GM23248 (cell line): ENCODE measurements at places on chromosomes 6 and 20. TPM values are rescaled to one million over a fixed set of nuclear protein-coding genes. Genes with fewer than 3 reads are reported as not detected.

SLC12A5 gene
- not detected in 2 replicates for total RNA-seq

FILIP1 gene
- under 0.01 and 0.13 TPM in 2 replicates for total RNA-seq

CD24 gene
- 1.4 and 2.8 TPM in 2 replicates for total RNA-seq

DNAAF9 gene
- 11.4 and 12.4 TPM in 2 replicates for total RNA-seq

OTOR gene
- not detected in 2 replicates for total RNA-seq

OR2B6 gene
- not detected in 2 replicates for total RNA-seq

MAP3K4 gene
- total RNA-seq, result 24.0 and 26.2 TPM in 2 replicates

DNA sequence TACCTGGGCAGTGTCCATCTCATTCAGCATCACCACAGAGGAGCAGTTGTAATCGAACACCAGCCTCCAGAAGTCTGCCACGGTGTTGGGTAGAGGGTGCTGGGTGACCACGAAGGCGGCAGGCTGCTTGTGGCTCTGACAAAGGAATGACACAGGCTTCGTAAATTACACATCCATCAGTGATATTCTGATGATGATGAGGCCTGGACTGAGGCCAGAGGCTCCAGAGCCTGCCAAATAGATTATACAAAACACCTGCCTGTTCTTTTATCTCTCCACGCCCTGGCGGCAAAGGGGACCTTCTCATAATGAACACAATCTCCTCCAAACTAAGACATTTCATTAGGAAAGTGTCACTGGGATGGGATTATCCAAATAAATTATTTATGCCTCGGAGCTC, 480.2 kb upstream of the CHD6 start:
- DNase-seq, result no peak

DNA sequence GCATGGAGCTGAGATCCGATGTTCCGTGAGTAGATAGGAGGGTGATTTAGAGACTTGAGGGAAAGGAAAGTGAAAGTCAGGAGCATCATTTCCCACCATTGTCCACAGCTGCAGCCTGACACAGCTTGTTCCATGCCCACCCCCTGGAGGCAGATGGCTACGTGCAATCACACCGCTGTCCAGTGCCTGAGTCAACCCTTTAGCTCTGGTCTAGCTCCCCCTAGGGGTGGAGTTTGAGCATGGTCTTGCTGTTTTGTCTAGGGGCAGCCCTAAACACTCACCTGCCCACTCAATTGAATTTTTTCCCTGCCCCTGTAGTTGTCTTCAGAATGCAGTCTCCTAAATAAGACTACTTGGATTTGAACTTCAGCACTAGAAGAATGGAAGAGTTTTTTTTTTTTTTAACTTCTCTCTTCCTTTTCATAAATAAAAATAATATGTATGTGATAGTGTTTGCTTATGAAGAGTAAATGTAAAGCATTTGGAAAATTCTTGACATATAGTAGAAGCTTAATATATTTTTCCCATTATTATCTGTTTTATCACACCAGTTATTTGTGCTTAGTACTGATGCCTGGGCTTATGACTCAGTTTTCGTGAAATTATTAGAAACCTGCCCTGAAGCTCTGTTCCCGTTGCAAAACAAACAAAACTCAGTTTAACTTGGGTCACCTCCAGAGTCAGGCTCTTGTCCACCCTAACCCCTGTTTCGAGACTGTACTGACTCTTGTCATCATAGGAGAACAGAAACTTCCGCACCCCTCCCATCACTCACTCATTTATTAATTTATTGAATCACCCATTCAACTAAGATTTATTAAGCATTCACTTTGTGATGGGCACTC, 814.8 kb downstream of the MAFB start:
- peak; percentile 90 for DNase-seq

DNA sequence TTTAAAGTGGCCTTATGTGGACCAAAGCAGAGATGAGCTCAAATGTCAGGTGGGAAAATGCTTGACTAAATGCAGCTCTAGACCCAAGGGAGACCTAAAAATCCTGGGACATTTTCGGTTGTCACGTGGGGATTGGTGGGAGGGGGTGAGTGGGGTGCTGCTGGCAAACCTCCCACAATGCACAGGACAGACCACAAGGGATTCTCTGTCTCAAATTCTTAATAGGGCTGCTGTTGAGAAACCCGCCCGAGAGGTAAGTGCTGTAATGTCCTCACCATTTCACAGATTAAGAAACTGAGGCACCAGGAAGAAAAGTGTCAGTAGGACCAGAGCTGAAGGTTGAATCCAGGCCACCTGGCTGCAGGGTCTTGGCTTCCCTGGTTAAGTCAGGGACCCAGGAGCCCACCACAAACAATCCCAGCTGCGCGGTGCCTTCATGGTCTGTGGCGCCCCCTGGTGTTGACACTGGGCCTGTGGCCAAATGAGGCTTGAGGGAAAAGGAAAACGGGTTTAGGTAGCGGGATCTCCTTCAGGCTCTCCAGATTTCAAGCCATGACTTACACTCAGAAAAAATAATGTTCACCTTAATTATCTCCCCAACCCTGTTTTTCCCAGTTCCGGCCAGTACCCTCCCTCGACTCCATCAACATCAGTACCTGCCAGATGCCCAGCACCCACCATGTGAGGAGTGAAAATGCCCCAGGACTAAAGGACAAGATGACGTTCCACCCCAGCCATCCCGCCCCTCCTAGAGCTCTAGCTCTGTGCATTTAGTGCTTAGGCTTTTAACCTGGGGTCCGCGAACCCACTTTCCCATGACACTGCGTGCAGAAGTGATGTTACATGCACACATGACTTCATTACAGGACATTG, 7.2 kb downstream of the HLA-G start:
- DNase-seq, result peak; percentile 51

- DNase-seq, result peak; percentile 41
These were observed 111.0 kb upstream of the TFAP2D start for GRCh38 chr6:50602292-50602691.

DNA sequence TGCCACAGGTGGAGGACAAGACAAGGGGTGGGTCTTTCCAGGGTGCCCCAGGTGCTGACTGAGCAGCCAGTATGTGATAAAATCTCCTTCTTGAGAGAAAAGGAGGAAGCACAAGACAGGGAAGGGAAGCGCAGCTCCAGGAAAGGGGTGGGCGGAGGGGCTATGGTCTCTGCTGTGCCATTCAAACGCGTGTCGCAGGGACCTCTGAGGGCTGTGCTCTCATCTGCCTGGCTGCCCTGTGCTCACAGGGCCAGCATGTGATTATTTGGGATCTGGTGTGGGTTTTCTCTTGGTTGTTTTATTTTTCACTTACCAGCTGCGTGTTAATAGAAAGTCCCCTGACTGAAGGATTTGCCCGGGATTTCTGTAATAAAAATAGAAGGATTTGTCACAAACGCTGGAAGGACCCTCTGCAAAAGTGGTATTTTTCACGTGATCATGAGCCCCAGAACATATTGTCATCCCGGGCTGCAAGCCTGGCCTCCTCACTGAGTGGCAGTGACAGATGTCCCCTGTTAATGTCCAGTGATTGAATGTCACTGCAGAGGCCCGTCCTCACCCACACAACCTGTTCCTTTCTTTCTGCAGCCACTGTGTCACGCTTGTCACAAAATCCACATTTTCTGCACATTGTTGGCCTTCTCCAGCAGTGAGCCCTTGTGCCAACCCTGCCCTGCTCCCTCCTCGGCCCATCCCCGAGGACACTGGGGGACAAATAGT, 35.0 kb upstream of the VSX1 start:
- DNase-seq, result no peak

- no peak for DNase-seq
These were observed 20.1 kb upstream of the ENPP5 start for GRCh38 chr6:46190889-46191288.

DNA sequence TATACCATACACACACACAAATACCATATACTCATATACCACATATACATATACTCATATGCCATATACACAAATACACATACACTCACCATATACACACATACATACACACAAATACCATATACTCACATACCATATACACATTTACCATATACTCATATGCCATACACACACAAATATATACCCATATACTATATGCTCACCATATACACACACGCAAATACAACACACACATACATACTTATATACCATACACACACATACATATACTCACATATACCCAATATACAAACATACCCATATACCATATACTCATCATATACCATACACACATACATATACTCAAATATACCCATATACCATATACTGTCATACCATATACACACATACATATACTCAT, 99.2 kb downstream of the ZMYND8 start:
- DNase-seq, result no peak

DNA sequence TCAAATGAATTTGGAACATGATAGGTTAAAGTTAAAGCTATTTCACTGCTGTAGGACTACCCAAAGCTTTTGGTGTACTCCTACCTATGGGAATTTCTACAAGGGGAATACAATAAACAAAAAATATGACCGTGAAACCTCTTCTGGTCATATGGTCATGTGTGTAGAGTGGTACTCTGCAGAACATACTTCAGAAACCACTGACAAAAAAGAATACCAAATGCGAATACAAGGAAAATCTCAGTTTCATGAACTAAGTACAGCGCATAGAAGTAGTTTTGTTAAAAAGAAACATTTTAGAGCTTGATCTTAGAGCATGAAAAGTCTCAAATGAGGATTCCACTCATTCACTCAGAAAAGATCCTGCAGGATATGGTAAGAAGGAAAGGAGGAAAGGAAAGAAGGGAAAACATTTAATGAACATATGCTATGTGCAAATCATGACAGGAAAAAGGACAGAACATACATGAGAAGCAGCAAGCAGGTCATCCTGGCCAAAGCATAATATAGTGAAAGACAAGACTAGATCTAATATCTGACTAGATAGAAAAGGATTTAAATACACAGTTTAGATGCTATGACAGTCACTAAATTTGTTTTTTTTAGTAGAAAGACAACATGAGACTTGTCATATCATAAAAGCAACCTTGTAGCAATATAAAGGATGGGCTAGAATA, 36.5 kb downstream of the SNX14 start:
- no peak for DNase-seq

DNA sequence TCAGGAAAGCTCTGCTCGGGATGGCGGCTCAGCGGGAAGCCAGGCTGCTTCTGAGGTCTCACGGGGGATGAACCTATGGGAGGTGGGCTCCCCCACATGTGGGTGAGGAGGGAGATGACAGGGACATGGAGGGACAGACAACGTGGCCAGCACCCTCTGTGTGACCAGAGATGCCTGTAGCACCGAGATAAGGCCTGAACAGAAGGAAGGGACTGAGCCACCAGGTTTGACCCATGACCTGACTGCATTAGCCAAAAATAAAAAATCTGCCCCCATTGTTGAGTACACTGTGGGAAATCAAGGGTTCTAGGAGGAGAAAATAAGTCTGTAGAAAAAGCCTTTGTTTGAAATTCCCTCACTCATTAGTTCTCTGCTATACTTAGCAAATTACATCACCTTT, 105.7 kb downstream of the RNASET2 start:
- DNase-seq, result no peak

GRCh38 chr6:30891816-30892538, 7.7 kb downstream of the DDR1 start:
- DNase-seq, result no peak

- no peak for DNase-seq
These were observed 259.2 kb downstream of the ADGB start for GRCh38 chr6:146857980-146858347.

DNA sequence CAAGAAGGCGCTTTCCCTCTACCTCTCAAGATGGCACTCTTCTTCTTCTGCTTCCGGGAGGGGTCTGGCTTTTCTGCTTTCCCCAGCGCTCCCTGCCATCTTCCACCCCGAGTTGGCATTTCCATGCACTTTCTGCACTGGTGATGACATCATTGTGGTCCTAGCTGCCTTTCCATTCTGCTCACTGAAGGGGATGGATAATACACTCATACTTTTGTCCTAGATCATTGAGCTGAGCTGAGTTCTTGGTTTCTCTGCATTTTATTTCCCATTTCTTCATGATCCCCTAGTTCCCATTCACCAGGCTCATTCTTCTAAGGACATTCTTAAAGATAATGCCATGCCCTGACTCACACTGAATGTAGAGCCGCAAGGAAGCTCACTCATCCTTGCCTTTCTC, 96.7 kb downstream of the EDN1 start:
- DNase-seq, result peak; percentile 28

- no peak for DNase-seq
These were observed 4.3 kb downstream of the CEBPB start for GRCh38 chr20:50194831-50195523.

GRCh38 chr6:121748376-121748775, 312.9 kb downstream of the GJA1 start:
- peak; percentile 89 for DNase-seq

DNA sequence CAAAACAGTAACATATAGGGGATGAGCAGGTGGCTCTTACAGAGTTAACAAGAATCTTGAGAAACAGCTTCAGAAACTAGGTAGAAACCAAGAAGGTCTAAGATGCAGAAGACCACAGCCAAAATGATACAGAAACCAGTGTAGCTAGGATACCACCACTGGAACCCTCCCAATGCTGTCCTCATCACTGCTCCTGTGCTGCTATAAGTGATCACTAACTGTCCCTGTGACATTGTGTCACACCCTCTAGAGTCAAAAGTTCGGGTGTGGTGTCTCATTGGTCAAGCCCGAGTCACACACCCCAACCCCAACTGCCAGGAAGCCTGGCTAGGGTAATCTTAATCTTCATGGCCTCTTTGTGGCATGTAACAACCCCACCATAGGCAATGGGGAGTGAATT, 153.1 kb downstream of the RCAN2 start:
- DNase-seq, result no peak
